ENCODE measurements at places on chromosomes 16 and 17. TPM values are rescaled to one million over a fixed set of nuclear protein-coding genes. Genes with fewer than 3 reads are reported as not detected.
A peak's percentile ranks its signal among the peaks of the same experiment; 100 is the strongest.

GRCh38 chr16:23539984-23540816 lies 16.9 kb downstream of the EARS2 start:
- peaks cover 23% of the 10 kb centered on the region for H3K36me3 ChIP-seq
- H3K27me3 ChIP-seq = no peaks in the 10 kb centered on the region
- no peak for DNase-seq
- no peak overlapping the region for H3K4me3 ChIP-seq
- H3K4me1 ChIP-seq = no peaks in the 10 kb centered on the region

- H3K27me3 ChIP-seq = no peaks in the 10 kb centered on the region
- peaks cover 5% of the 10 kb centered on the region for H3K4me1 ChIP-seq
- H3K36me3 ChIP-seq = peaks cover 30% of the 10 kb centered on the region
- no peak overlapping the region for H3K4me3 ChIP-seq
These were observed 6.6 kb downstream of the HIC1 start for GRCh38 chr17:2061441-2061958.

DNA sequence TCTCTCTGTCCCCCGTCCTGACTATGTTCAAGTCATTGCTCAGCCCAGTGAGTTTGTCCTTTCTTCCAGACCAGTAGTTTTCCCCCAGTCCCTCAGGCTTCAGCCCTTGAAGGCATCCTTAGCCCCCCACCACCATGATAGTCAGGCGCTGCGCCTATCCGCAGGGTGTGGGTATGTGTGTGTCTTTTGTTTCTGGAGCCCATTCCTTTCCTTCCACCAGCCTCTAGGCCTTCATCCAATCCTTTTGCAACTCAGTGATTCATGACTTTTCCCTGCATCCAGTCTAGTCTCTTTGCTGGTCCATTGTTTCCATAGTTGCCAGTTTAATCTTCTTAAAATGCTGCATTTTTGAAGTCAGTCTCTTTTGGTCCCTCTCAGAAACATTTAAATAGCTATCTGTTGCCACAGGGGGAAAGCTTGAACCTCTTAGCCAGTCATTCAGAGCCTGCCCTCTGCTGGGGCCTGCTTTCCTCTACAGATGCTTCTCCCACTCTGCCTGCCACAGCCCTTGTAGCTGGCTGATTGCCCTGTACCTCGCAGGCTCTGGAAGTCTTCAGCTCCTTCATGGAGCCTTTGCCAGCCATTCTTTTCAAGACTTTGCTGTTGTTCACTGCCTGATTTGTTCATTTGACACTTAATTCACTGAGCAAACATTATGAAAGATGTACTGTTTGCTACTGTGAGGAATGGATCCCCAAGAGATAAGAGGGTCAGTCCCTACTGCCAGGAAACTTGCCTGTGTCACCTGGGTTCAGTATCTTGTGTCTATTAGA lies 55.9 kb upstream of the ADCY7 start:
- no peak for DNase-seq
- no peaks in the 10 kb centered on the region for H3K27me3 ChIP-seq
- peaks cover 13% of the 10 kb centered on the region for H3K4me1 ChIP-seq
- H3K4me3 ChIP-seq = no peak overlapping the region
- H3K27ac ChIP-seq = peak overlapping the region; percentile 43
- peaks cover 7% of the 10 kb centered on the region for H3K36me3 ChIP-seq

The RASL10B gene
- total RNA-seq = 9.9 TPM

GRCh38 chr17:18257982-18258355 lies 569 bp downstream of the FLII start:
- H3K4me3 ChIP-seq = peak overlapping the region; percentile 97
- DNase-seq = peak; percentile 94
- peak overlapping the region; percentile 96 for H3K27ac ChIP-seq
- H3K36me3 ChIP-seq = peaks cover 40% of the 10 kb centered on the region
- H3K27me3 ChIP-seq = no peaks in the 10 kb centered on the region

The SLC43A2 gene
- 27.6 TPM for total RNA-seq

The LPCAT2 gene
- 44.2 TPM for total RNA-seq

The SCNN1B gene
- total RNA-seq = 16.1 TPM

DNA sequence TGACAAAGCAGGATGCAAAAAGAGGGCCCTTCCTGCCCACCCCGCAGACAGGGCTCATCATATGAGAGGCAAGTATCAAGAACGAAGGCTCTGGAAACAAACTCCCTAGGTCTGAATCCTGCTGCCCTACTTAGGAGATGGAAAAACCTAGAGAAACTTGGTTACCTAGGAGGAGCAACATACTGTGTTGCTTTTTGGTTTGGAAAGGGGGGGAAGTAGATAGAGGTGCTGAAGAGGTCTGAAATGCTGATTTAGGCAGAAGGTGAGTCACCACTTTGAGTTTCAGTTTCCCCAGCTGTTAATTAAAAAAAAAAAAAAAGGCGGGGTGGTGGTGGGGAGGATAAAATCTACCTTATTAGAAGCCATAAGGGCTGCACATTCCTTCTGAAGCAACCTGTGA lies 1.5 kb downstream of the N4BP1 start:
- H3K4me3 ChIP-seq = peak overlapping the region; percentile 88
- DNase-seq = no peak
- H3K4me1 ChIP-seq = peaks cover 4% of the 10 kb centered on the region
- H3K36me3 ChIP-seq = no peaks in the 10 kb centered on the region
- H3K27ac ChIP-seq = no peak overlapping the region

DNA sequence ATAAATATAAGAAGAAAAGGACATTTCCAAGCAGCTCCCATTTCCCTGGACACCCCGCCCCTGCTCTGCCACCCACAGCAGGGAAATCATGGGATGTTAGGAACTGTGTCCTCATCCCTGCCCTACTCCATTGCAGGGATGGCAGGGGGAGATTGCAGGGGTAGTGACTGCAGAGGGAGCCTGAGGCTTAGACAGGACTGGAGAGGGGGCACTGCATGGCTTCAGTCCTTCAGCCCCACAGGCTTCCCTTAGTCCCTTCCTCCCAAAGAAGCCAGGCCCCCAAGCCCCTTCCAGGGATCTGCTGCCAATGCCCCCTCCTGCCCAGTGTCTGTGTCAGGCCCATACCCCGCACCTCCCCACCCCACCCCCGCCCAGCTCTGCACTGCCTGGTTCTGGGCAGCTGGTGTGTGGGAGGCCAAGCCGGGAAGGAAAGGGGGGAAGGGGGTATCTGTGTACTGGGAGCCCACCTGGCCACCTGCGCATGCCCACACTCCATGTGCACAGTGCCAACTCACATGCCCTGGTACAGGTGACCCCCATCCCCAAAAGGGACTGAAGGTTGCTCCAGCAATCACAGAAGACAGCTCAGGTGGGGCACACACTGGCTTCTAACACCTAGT lies 3.3 kb downstream of the RUNDC3A start:
- no peaks in the 10 kb centered on the region for H3K36me3 ChIP-seq
- H3K4me1 ChIP-seq = peaks cover 21% of the 10 kb centered on the region
- H3K27me3 ChIP-seq = peaks cover 14% of the 10 kb centered on the region

GRCh38 chr17:50531428-50532025 lies 1.0 kb upstream of the EPN3 start:
- peaks cover 11% of the 10 kb centered on the region for H3K27me3 ChIP-seq
- no peak overlapping the region for H3K27ac ChIP-seq
- no peaks in the 10 kb centered on the region for H3K4me1 ChIP-seq
- no peak overlapping the region for H3K4me3 ChIP-seq
- H3K36me3 ChIP-seq = no peaks in the 10 kb centered on the region
- DNase-seq = no peak

GRCh38 chr16:9081843-9082242 lies 9.6 kb upstream of the HAPSTR1 start:
- H3K4me3 ChIP-seq = no peak overlapping the region
- no peak overlapping the region for H3K27ac ChIP-seq
- H3K36me3 ChIP-seq = no peaks in the 10 kb centered on the region

GRCh38 chr17:56325313-56326000 lies 172.2 kb downstream of the ANKFN1 start:
- no peak overlapping the region for H3K27ac ChIP-seq
- no peaks in the 10 kb centered on the region for H3K36me3 ChIP-seq
- H3K27me3 ChIP-seq = no peaks in the 10 kb centered on the region
- H3K4me3 ChIP-seq = no peak overlapping the region
- no peaks in the 10 kb centered on the region for H3K4me1 ChIP-seq

The KRTAP3-3 gene
- not detected for total RNA-seq

DNA sequence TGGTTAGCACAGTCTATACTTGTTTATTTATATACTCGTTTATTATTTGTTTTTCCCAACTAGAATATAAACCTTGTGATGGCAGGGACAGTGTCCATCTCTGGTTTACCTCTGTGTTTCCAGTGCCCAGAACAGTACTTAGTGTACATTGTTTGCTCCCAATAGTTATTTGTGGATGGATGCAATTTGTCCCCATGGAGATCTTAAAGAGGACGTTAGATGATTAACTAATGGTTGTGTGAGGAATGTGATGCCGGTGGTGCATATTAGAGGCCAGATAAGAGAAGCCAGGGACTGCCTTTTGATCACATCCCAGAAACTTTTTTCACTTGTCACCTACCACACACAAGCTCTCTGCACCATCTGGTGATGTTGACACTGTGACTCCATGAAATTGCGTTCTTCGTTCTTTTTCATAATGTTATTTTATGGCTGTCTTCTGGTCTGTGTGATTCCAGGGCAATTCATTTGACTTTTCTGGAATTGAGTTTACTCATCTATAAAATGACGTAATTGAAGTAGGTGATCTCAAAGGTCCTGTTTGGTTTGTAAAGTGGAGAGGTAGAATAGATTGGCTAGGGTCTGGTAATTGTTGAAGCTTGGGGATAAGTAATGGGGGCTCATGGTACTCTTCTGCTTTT lies 1.2 kb downstream of the COX10 start:
- no peak overlapping the region for H3K27ac ChIP-seq
- no peak for DNase-seq
- H3K27me3 ChIP-seq = no peaks in the 10 kb centered on the region
- peak overlapping the region; percentile 90 for H3K4me3 ChIP-seq
- peaks cover 15% of the 10 kb centered on the region for H3K4me1 ChIP-seq

DNA sequence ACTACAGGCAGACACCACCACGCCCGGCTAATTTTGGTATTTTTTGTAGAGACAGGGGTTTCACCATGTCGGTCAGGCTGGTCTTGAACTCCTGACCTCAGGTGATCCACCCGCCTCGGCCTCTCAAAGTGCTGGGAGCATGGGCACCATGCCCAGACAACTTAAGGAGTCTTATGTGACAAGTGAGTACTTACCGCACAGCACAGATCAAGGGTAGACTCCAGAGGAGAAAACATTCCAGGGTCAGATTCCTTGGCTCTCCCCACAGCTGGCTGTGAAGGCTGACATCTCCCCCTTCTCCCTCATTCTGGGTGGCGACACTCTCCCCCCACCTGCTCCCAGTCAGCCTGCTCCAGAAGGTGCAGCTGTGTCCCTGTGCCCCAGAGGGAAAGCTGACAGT lies 10.6 kb downstream of the ZSCAN10 start:
- no peak for DNase-seq
- H3K27me3 ChIP-seq = no peaks in the 10 kb centered on the region
- no peak overlapping the region for H3K27ac ChIP-seq
- no peaks in the 10 kb centered on the region for H3K36me3 ChIP-seq

The CBFA2T3 gene
- total RNA-seq = 32.8 TPM

The APOH gene
- total RNA-seq = 4.7 TPM

DNA sequence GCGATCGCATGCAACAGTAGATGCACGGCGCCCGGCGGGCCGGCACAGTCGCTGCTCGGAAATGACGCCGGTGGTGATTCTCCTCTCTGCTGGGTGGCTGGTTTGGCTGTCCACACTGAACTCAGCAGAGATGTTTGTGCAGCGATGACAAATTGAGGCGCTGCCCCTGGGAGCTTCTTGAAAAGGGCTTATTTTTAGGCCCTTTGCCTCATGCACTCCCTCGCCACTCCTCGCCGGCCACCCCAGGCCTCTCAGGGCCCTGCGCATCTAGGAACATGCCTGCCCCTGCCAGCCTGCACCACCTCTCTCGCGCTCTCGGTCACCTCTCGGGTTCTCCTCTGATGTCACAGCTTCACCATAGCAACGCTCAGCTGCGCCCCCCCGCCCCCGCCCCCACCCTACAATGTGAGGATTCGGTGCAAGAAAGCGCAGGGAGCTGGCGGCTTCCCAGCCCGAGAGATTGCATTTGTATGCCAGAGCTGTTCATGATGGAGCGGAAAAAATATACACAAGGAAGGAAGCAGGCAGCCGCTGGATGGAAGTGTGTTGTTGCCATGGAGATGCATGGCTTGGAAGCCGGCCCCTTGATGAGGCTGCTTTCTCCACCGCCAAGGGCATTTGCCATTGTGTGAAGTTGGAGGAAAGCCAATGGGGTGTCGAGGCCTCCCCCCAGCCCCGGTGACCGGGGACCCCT lies 81.3 kb upstream of the PLCG2 start:
- no peak overlapping the region for H3K4me3 ChIP-seq
- no peak overlapping the region for H3K27ac ChIP-seq
- no peaks in the 10 kb centered on the region for H3K27me3 ChIP-seq
- DNase-seq = no peak
- no peaks in the 10 kb centered on the region for H3K4me1 ChIP-seq

GRCh38 chr17:9865586-9865985 lies 39.5 kb downstream of the RCVRN start:
- no peak overlapping the region for H3K4me3 ChIP-seq
- H3K27me3 ChIP-seq = no peaks in the 10 kb centered on the region
- no peaks in the 10 kb centered on the region for H3K4me1 ChIP-seq
- no peak for DNase-seq
- H3K36me3 ChIP-seq = no peaks in the 10 kb centered on the region

The CLEC3A gene
- total RNA-seq = not detected

GRCh38 chr16:77868478-77868877 lies 80.1 kb downstream of the VAT1L start:
- H3K4me1 ChIP-seq = peaks cover 13% of the 10 kb centered on the region
- H3K4me3 ChIP-seq = no peak overlapping the region
- H3K36me3 ChIP-seq = no peaks in the 10 kb centered on the region
- DNase-seq = no peak
- H3K27me3 ChIP-seq = no peaks in the 10 kb centered on the region
- H3K27ac ChIP-seq = peak overlapping the region; percentile 87

DNA sequence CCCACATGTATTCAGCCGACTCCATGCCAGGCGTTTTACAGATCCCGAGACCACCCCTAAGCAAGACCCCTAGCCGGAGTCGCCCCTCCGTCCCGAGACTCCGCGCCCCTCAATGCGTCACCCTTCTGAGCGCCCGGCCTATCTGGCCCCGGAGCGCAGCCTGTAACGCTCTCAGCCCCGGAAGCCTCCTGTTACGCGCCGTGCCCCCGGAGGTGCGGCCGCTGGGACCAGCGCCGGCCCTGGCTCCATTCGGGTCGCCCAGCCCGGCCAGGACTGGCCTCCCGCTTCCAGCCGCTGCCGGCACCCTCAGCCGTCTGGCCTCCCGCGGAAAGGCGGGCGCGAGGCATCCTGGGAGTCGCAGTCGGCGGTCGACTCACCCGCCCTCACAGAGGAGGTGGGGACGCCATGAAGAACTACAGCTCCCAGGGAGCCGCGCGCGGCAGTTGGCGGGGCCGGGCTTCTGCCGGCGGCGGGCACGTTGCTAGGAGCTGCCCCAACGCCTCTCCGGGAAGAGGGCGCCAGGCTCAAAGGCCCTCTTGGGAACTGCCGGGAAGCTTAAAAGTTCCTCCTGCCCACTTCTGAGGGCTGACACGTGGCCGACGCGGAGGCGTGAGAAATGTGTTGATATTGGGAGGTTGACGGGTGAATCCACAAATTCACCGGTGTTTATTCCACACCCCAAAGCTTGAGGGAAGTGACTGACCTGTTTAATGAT lies at the start of gene FBF1:
TSS of gene FBF1 (minus strand) at position 316 of the 715 bp plus-strand sequence. CDS start 2,893 bp downstream, outside the sequence.
- peak within 1 kb of the TSS; percentile 72 for H3K27ac ChIP-seq
- H3K36me3 ChIP-seq = peaks cover 14% of the 10 kb centered on the region
- H3K4me1 ChIP-seq = peaks cover 8% of the 10 kb centered on the region
- DNase-seq = peak; percentile 76
- H3K27me3 ChIP-seq = no peaks in the 10 kb centered on the region
- peak within 1 kb of the TSS; percentile 84 for H3K4me3 ChIP-seq

The GRIN2A gene
- total RNA-seq = 7.8 TPM

GRCh38 chr16:81774348-81774747 lies 4.7 kb upstream of the PLCG2 start:
- no peaks in the 10 kb centered on the region for H3K36me3 ChIP-seq
- no peak overlapping the region for H3K27ac ChIP-seq
- DNase-seq = no peak
- H3K4me3 ChIP-seq = no peak overlapping the region
- no peaks in the 10 kb centered on the region for H3K4me1 ChIP-seq
- peaks cover 6% of the 10 kb centered on the region for H3K27me3 ChIP-seq
